ENCODE measurements at places on chromosomes 4 and X. TPM values are rescaled to one million over a fixed set of nuclear protein-coding genes. Genes with fewer than 3 reads are reported as not detected.

DNA sequence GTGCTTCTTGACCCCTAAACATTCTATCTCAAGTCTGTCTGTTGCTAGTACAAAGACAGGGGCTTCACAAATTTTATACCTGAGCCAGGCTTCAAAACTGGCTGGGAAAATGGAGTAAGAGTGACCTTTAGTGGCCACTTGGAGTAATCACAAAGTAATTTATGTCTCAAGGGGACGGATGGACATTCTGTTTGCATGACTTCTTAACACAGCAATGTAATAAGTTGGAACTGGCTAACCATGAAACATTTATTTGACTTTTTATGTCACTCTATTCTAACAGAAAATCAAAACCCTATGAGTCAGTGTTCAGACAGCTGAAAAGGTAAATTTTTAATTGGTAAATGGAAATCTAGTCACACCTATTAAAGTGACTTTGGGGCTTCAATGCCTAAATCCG lies 600.6 kb downstream of the ANKRD50 start:
- DNase-seq, result no peak
- no peaks in the 10 kb centered on the region for H3K36me3 ChIP-seq
- no peak overlapping the region for H3K27ac ChIP-seq
- H3K4me1 ChIP-seq, result no peaks in the 10 kb centered on the region
- no peak overlapping the region for H3K4me3 ChIP-seq
- H3K27me3 ChIP-seq, result no peaks in the 10 kb centered on the region

GRCh38 chr4:98260047-98260578 lies 1.1 kb upstream of the RAP1GDS1 start:
- no peaks in the 10 kb centered on the region for H3K27me3 ChIP-seq
- no peak for DNase-seq
- peaks cover 50% of the 10 kb centered on the region for H3K4me1 ChIP-seq
- peak overlapping the region; percentile 91 for H3K4me3 ChIP-seq

DNA sequence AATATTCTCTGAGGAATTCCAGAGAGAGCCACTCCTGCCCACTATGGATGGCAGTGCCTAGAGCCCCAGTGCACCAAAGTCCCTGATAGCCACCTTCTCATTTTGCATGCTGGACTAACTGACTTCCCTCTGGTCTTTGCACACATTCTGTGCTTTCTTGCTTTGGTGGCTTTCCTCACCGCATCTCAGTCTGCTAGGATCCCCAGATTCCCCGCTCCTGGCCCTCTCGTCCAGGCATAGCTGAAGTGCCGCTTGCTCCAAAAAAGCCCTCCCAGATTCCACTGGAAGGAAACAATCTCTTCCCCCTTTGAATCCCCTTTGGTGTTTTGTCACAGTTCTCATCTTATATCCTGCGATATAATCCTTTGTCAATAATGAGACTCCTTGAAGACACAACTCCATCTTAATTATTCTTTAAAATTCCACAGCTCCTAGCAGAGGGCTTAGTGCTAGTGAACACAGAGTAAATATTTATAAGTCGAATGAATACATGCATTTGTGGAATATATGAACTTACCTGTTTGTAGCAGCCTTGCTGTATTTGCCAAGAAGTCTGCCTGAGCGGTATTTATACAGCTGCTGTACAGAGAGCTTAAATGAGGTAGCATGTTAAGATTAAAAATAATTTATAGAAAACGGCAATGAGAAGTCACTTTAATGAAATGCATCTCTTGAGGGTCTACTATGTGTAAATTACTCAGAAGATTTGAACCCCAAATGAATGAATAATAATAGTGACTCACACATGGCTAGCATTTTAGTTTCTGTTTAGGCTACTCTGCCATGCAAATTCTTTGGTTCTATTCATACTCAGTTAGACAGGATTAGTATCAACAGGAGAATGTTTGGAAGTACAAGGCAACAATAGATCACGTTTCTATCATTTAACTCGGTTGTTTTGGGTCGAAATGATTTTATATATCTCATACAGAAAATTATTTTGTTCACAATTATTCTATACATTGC lies 421.9 kb upstream of the TENM3 start:
- H3K27ac ChIP-seq, result peak overlapping the region; percentile 43
- no peaks in the 10 kb centered on the region for H3K4me1 ChIP-seq
- H3K27me3 ChIP-seq, result no peaks in the 10 kb centered on the region
- no peak for DNase-seq
- H3K36me3 ChIP-seq, result no peaks in the 10 kb centered on the region

DNA sequence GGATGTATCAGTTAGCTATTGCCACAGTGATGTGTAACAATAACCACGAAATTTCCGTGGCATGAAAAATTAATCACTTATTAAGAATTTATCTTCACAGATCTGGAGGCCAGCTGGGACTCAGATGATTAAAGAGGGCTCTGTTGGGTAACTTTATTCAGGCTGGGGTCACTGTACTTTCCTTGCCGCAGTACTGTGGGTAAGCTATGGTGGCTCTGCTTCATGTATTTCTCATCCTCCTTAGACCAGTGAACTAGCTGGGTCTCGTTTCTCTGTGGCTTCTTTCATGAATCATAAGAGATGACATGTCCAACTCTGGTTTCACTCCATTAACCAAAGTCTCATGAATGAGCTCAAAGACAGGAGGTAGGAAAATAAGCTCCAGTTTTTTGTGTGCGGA lies 13.5 kb downstream of the TEX13B start:
- no peak overlapping the region for H3K27ac ChIP-seq
- peaks cover 7% of the 10 kb centered on the region for H3K27me3 ChIP-seq
- no peak for DNase-seq
- H3K4me1 ChIP-seq, result no peaks in the 10 kb centered on the region

- H3K27ac ChIP-seq, result no peak overlapping the region
- no peaks in the 10 kb centered on the region for H3K36me3 ChIP-seq
- no peaks in the 10 kb centered on the region for H3K4me1 ChIP-seq
- DNase-seq, result no peak
- H3K27me3 ChIP-seq, result no peaks in the 10 kb centered on the region
These were observed 132.5 kb upstream of the FMR1 start for GRCh38 chrX:147779173-147779572.

DNA sequence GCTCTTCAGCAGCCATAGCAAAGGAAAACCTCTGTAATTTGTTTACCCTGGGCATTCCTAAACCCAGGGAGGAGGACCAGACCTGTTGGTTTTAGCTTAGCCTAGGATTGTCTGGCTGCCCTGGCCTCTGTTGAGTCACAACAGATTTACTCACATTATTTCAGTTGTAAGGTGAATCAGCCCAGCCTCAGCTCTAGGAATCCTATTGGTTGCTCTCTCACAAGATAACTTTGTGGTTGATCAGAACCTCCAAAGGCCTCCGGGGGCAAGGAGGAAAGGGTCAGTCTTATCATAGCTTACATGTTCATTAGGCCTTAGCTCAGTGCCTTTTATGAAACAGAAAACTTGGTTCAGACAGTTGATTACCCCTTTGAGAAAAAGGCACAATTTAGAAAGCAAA lies 41.0 kb downstream of the PDK3 start:
- no peak overlapping the region for H3K4me3 ChIP-seq
- no peaks in the 10 kb centered on the region for H3K27me3 ChIP-seq
- DNase-seq, result no peak
- H3K36me3 ChIP-seq, result peaks cover 3% of the 10 kb centered on the region
- no peaks in the 10 kb centered on the region for H3K4me1 ChIP-seq

DNA sequence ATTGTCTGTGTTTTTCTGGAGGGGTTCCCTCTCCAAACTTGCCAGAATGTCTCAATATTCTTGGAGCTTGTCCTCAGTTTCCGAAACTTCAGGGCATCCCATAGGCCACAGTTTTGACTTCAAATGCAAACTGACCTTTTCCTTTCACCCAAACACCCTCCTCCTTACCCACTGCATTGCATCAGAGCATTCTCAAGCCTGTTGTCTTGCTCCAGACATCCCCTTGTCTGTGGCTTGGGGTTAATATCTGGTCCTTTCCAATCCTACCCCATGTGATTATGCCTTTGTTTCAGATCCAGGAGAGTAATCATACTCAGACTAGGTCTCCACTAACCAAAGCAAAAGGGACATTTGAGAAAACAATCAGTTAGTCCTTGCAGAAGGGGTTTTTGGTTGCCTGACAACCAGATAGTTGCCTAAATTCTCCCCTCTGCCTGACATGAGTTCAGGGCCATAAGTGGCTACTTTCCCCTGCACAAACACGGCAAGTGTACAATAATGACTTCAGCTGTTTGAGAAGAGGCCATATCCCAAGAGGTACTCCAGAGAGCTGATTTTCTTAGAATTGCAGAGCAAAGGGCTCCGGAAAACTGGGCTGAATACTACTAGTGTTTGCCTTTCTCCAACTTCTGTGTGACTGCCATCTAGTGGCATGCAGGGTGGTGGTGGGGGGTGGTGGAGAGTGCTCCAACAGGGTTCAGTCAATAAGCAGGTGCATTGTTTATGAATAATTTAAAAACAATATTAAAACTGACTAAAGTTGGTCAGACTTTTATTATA lies 130.2 kb downstream of the CHRDL1 start:
- no peak overlapping the region for H3K4me3 ChIP-seq
- no peaks in the 10 kb centered on the region for H3K27me3 ChIP-seq
- no peaks in the 10 kb centered on the region for H3K36me3 ChIP-seq
- no peaks in the 10 kb centered on the region for H3K4me1 ChIP-seq

GRCh38 chr4:41678951-41679350 lies 69.6 kb downstream of the PHOX2B start:
- H3K36me3 ChIP-seq, result no peaks in the 10 kb centered on the region
- H3K4me3 ChIP-seq, result no peak overlapping the region
- no peaks in the 10 kb centered on the region for H3K4me1 ChIP-seq
- peaks cover 2% of the 10 kb centered on the region for H3K27me3 ChIP-seq

- peak within 1 kb of the TSS; percentile 77 for H3K4me3 ChIP-seq
- DNase-seq, result peak; percentile 89
- peak within 1 kb of the TSS; percentile 54 for H3K27ac ChIP-seq
- no peaks in the 10 kb centered on the region for H3K27me3 ChIP-seq
- peaks cover 8% of the 10 kb centered on the region for H3K4me1 ChIP-seq
These were observed at the start of gene SYP for GRCh38 chrX:49199906-49200771. TSS of gene SYP (minus strand) at chrX:49200193. CDS start at chrX:49200186, 7 bp downstream.

DNA sequence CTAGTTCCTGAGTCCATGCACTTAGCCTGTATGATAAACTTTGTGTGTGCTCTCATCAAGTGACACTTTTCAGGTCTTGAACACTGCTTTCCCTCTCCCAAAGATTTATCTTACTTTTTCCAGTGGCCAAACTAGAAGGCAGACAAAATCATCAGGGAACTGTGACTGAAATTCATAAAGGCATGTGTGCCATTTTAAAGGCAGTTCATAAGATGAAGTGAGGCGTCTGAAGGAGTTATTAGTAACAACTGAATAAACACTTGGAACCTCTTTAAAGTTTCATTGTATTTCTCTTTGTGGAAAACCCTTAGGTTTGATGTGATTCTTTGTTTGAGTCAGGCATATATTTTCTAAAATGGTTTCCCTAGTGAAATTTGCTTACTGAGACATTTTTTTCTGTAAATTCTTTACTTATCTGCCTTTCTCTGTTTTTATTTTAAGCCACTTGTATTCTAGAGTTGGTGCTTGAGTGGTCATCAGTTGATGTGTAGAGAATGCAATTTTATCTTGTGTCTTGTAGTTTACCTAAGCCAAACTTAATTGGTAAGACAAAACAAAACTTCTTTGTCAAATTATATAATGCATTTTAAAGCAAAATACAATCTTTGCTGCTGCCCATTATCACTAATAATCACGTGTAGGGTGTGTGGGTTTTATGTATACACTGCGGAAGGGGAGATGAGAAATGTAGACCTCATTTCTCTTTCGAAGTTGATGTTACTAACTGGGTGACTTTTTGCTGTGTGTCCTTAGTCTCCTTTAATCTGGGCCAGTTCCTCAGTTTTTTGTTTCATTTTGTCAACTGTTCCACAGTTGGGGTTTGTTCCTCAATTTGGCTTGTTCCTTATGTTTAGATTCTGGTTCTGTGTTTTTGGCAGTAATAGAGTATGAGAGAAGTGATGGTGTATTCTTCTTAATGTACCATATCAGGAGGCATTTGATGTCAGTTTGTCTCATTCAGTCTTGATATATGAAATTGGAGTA lies 56.8 kb downstream of the RBPJ start:
- no peaks in the 10 kb centered on the region for H3K27me3 ChIP-seq
- H3K27ac ChIP-seq, result no peak overlapping the region
- no peak overlapping the region for H3K4me3 ChIP-seq
- H3K36me3 ChIP-seq, result peaks cover 9% of the 10 kb centered on the region
- H3K4me1 ChIP-seq, result peaks cover 43% of the 10 kb centered on the region

DNA sequence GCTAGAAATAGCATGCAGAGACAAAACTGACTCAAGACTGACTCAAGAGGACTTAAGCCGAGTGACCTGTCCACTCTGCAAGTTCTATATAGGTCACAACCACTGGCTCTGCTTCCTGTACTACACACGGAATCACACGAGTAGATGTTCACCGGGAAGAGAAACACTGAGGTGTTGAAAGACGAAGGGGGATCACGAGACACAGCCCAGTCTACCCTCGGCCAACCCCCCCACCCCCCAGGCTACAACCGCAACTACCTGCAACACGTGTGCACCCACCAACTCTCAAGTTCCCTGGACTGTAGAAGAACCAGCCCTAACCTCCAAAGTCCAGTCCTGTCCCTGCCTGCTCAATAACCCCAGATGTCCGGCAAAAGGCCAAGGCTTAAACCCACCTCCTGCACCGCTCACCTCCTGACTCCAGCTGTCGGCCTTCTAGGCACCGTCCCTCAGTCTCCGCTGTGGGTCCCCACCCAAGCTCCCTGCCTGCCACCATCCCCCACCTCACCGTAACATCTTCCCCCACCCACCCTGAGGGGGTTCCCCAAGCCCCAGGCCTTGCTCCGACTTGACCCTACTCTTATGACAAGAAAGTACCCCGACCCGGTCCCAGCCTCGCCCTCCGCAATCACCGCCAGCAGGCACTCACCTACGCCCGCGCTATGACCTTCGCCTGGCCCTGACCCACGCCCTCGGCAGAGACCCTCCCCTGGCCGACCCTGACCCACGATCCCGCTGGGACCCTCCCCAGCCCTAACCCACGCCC lies 739 bp downstream of the GAK start:
- peaks cover 40% of the 10 kb centered on the region for H3K4me1 ChIP-seq
- no peak for DNase-seq
- peak overlapping the region; percentile 88 for H3K27ac ChIP-seq
- H3K4me3 ChIP-seq, result peak overlapping the region; percentile 94
- no peaks in the 10 kb centered on the region for H3K36me3 ChIP-seq

- no peak overlapping the region for H3K4me3 ChIP-seq
- no peaks in the 10 kb centered on the region for H3K4me1 ChIP-seq
- H3K27ac ChIP-seq, result no peak overlapping the region
- DNase-seq, result no peak
- no peaks in the 10 kb centered on the region for H3K36me3 ChIP-seq
- H3K27me3 ChIP-seq, result no peaks in the 10 kb centered on the region
These were observed 55.2 kb downstream of the IL13RA2 start for GRCh38 chrX:114962209-114962608.

DNA sequence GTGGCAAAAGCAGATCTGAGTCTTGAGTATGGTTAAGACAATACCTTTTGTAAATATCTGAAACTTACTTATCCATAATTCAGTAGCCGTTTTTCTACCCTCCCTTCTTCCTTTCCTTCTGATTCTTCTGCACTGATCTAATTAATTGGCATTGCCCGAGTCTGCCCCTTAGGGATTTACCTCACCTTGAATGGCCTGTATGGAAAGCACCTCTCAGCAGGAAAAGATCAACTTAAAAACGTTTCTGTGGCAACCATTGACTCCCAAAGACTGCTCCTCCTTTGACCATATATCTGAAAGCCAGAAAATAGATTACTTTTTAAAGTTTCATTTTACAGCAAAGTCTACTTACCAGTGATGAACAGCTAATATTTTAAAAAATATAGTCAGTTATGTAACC lies 496.5 kb upstream of the LCORL start:
- peaks cover 2% of the 10 kb centered on the region for H3K27me3 ChIP-seq
- no peaks in the 10 kb centered on the region for H3K36me3 ChIP-seq
- no peaks in the 10 kb centered on the region for H3K4me1 ChIP-seq
- no peak overlapping the region for H3K4me3 ChIP-seq
- no peak overlapping the region for H3K27ac ChIP-seq

The IL3RA gene
- total RNA-seq, result 0.36 TPM

The GPR173 gene
- total RNA-seq, result 0.16 TPM

The CT45A10 gene
- total RNA-seq, result not detected

The SSX1 gene
- not detected for total RNA-seq

The SYP gene
- 0.34 TPM for total RNA-seq
